ENCODE measurements at places on chromosomes 7 and 10.

GRCh38 chr10:70513848-70514309, 35.3 kb downstream of the PALD1 start:
- DNase-seq: no peak

DNA sequence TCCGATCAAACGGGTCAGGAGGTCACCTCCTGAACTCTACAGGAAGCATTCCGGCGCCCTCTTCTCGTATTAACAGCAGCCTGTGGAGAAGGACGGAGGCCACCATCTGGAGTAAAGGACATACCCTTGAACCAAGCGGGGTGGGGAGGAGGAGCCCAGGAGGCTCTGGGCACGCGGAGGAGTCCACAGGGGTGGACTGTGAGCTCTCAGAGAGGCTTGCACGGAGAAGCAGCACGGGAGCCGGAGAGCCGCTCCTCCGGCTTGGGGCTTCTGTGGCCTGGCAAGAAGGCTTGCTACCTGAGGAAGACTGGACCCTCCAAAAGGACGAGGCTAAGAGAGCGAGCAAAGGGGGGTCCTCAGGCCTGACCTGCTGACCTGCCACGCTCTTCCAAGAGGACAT, 77.9 kb downstream of the MAD1L1 start:
- no peak for DNase-seq

DNA sequence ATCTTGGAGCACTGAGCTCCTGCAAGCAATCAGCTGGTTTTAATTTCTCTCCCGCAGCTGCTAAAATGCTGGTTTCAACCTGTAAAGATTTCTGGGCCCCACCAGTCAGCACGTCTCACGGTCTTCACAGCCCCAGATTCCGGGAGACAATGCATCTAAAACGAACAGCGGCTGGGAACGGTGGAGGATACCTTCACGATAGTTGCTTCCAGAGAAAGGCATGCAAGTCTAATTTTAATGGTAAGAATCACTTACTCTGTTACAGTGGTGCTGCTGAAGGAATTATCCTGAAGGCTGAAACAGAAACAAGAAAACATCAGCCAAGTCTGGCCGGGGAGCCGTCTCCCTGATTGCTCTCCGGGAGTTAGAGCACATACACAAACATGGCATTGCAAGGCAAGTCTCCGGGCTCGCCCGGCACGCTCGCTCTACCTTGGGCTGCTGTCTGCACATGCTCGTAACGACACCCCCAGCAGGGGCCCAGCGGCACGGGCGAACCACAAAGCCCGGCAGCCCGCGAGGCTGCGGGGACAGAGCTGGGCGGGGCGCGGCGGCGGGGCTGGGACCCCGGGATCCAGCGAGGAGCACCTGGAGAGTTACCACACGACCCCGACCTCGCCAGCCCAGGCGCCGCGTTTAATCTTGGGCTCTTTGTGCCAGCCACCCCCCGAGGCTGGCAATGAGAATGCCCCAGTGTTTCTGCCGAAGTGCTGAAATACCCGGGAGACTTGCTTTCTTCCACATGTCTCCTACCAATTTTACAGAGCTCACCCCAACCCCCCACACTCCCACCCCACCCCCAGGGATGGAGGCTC, at the start of gene FAM13C:
Gene FAM13C (minus strand): TSS at position 406 of the 815 bp plus-strand sequence. CDS start 89 bp downstream, at position 317.
- DNase-seq: no peak

DNA sequence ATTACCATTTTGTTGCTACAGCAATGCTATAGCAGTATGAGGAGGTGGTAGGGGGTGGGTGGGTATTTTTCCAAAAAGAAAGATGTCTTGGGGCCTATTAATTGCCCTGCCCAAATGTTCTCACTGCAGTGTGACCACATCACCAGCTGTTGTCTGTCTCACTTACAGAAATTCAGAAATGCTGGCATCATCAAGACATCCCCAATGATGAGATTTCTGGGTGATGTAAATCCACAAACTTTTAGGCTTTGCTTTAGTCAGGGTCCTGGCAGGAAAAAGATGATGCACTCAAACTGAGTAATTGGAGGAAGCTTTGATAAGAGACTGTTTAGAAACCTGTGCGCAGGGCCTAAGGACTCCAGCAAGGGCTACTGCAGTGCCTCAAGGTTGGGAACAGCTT, 56.2 kb upstream of the OPN4 start:
- DNase-seq: no peak

GRCh38 chr10:23037561-23037960, 57.8 kb upstream of the MSRB2 start:
- no peak for DNase-seq

DNA sequence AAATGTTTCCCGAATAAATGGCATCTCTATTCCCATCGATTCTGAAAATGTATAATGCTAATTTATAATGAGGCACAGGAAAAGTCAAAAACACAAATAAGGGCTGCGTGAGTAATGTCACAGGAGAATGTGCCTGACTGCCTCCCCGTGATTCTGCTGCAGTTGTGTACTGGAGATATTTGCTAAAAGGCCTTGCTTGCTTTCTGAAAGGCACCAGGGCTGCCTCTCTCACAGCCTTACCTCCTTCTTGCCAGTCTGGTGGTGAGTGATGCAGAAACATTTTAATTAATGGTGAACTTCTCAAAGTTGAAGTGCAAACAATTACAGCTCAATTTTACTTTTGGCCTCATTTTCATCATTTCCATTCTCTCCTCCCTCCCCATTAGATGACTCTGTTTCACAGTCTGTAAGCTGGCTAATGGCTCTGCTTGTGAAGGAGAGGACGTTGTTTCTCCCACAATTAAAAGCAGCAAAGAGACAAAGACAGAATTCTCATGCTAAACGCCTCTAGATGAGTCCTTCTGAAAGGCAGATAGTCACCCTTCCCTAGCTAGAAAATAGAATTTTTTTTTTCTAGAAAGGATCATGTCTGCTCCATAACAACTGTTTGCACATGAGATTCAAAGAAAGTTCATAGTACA, 377.6 kb downstream of the MDFIC start:
- no peak for DNase-seq

GRCh38 chr10:1141261-1141660, 85.1 kb downstream of the WDR37 start:
- no peak for DNase-seq

GRCh38 chr7:43303740-43304241, 191.3 kb downstream of the HECW1 start:
- DNase-seq: peak; percentile 15

GRCh38 chr10:11730779-11731178, 11.4 kb upstream of the ECHDC3 start:
- no peak for DNase-seq

GRCh38 chr10:21995557-21995956, 8.0 kb downstream of the DNAJC1 start:
- DNase-seq: no peak

GRCh38 chr10:75774783-75775490, 343.5 kb downstream of the LRMDA start:
- DNase-seq: no peak

GRCh38 chr10:89625041-89625765, 19.8 kb downstream of the PANK1 start:
- no peak for DNase-seq

DNA sequence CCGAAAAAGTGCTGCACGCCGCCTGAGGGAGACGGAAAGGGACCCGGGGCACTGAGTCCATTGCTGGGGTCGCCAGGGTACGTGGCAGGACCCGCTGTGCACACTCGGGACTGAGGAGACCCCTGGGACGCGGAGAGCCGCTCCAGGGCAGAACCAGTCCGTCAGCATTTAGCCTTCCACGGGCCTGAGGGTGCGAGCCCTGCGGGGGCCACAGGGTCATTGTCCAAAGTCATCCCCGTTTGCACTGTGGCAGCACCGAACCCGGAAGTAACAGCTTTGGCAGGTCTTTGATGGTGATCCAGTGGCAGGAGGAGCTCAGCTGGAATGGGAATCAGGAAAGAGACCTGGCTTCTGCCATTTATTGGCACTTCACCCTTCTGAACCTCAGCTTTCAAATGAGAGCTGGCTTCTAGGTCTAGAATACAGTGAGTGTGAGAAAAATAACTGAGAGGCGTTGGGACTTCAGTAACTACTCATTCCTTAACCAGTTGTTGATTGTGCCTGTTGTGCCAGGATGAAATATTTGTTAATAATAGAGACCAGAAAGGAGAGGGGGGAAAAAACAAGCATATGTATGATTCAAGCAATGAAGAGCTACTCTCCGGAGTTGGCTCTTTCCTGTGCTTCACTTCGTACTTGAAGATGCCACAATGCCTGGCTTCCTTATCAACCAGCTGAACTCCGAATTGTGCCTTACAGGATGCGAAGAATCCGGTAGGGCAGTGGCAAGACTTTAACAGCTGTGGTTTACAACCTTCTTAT, 811 bp upstream of the ARHGAP12 start:
- no peak for DNase-seq

- no peak for DNase-seq
Measured at GRCh38 chr7:72254455-72254854, 157.7 kb downstream of the CALN1 start.

GRCh38 chr10:132788180-132788830, 2.4 kb upstream of the NKX6-2 start:
- DNase-seq: no peak

- no peak for DNase-seq
Measured at GRCh38 chr10:93742633-93743349, 14.9 kb upstream of the LGI1 start.

Data from activated CD8-positive, alpha-beta memory T cell treated with anti-CD3 and anti-CD28 coated beads for 48 hours (primary cell).